CD4-positive, alpha-beta T cell treated with Interleukin-4 for 4 hours (primary cell): ENCODE measurements at places on chromosomes 12 and 14.
A peak's percentile ranks its signal among the peaks of the same experiment; 100 is the strongest.

DNA sequence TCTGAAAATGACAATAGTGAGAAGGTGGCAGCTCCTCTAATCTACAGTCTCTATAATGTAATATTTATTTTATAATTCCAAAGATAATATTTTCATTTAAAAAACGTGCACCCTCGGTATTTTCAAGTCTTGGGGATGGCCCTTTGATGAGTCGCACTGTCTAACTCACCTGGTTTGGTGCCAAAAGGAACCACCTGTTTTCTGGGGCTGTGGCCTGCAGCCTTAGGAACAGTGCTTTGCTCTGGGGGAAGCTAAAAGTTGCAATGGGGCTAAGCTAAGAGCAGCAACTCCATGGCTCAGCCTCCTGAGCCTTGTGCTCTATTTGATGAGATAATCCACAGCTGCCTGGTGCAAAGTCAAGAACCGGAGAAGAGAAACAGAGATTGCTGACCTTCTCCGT is 6.4 kb upstream of the ENDOU start:
- DNase-seq: no peak

- no peak for DNase-seq
Measured at GRCh38 chr12:76896274-76896673, 17.5 kb upstream of the CSRP2 start.

GRCh38 chr14:92460916-92461579 is 52.5 kb upstream of the RIN3 start:
- DNase-seq: peak; percentile 40

GRCh38 chr12:28611115-28611435 is 420.8 kb downstream of the CCDC91 start:
- DNase-seq: no peak

DNA sequence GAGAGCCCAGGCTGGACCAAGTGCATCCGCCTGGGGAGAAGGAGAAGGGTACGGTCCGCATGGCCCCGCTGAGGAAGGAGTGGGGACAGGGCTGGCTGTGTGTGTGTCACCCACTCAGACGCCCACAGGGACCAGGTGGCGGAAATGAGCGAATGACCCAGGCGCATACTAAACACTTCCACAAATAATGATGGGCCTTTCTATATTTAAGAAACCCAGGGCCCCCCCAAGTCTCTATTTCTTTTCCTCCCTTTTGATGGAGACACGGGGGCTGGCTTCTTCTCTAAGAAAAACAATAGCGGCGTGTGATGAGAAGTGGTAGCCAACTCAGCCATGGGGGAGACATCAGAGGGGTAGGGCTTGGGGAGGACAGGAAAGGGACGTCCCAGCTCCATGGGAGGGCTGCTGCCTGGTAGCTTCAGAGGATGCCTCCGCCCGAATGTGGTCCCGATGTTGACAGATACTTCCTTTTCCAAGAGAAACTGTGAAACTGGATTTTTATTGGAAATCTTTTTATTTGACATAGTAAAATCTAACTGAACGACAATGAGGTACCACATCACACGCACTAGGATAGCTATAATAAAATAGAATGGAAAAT is 6.3 kb upstream of the MAP1LC3B2 start:
- no peak for DNase-seq

GRCh38 chr12:103441437-103442181 is 54.2 kb downstream of the C12orf42 start:
- peak; percentile 49 for DNase-seq

- DNase-seq: no peak
Measured at GRCh38 chr12:94248582-94248981, 100.2 kb downstream of the PLXNC1 start.

DNA sequence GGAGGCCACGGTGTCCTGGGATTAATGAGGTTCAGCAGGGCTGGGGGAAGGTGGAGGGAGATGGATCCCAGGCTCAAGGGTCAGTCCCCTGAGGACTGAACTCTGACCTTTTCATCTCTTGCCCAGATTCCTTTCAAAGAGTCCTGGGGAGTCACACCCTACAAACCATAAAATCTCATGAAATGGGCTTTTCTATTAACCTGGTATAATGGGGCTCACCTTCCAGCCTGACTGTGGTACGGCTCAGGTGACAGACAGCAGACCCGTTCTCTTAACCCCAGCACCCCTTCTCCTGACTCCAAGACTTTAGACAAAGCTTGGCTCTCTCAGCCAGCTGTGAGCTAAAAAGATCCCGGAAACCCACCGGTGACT is 268.2 kb downstream of the ADGRD1 start:
- no peak for DNase-seq

GRCh38 chr14:60509438-60510253 is 700 bp downstream of the SIX6 start:
- DNase-seq: no peak
